ENCODE measurements at places on chromosomes 3 and 15.

DNA sequence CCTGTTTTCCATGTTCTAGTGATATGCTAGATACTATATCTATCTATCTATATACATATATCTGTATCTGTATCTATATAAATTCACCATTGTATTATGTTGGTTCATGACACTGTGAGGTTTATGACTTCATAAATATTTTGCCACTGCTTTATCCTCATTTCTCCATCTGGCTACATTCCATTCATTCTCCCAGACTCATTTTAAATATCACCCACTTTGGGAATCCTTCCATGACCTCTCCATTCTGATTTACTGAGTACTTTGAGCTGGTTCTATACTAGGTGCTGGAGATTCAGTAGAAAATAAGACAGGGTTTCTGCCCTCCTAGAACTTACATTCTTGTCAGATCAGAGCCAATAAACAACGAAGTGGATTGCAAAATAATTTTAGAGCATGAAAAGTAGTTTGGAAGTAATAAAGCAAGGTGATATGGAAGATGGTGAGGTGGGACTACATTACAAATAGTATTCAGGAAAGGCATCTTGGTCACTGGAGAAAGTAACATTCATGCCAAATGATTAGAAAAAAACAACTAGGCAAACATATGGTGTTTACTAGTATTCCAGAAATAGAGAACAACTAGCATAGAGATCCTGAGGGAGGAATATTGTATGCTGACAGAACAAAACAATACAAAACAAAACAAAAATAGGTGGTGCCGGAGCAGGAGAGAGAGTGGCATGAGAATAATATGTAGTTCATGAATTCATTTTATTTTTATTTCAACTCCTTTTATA, 11.6 kb upstream of the PLSCR4 start:
- DNase-seq = no peak

GRCh38 chr15:95584088-95584487, 746.4 kb upstream of the NR2F2 start:
- no peak for DNase-seq

DNA sequence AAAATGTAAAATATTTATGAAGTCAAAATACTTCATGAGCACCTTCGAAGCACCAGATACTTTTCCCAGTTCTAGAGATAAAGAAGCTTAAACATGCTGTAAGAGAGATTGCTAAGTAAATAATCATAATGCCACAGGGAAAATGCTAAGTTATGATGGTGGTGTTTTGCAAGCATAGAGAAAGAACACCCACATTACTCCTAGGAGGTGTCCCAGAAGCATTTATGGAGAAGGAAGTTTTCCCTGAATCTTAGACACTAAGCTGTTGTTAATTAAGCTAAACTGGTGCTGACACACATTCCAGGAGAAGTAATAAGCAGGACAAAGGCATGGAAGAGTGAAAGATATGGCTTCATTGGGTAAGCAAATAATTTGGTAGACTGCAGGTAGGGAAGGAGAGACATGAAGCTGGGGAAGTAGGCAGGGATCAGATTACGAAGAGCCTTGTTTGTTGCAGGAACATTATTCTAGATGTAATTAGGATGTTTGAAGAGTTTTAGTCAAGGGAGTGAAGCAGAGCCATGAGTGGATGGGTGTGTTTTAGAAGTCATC, 40.4 kb upstream of the CHMP2B start:
- DNase-seq = no peak

DNA sequence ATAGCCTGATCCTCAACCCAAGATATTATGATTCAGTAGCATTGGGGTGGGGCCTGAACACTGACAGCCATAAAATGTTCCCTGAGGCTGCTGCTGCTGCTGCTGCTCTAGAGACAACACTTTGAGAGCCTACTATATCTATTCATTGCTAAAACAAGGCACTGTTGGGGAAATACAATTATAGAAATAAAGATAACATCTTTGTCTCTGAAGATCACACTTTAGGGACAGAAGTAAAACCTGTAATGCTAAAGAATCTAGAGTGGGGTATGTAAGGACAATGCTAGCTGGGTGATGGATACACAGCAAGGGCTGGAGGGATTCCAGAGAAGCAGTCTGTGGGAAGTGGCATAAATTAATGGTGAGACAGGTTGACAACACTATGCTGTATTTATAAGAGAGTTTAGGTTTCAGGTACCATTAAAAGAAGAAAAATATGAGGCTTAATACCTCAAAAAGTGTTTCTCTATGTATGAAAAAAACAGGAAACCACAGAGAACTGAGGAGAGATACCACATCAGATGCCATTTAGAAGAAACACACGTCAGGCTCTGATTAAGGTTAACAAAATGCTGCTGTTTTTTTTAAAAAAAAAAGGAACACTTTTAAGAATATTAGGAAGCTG, 115.9 kb downstream of the CBLB start:
- DNase-seq = no peak

Data from stimulated activated CD8-positive, alpha-beta memory T cell treated with anti-CD3 and anti-CD28 coated beads, Interleukin-4, amount 100 ng/mL, for 4 hours (primary cell).